ENCODE measurements at places on chromosomes 6 and 20. TPM values are rescaled to one million over a fixed set of nuclear protein-coding genes. Genes with fewer than 3 reads are reported as not detected.
A peak's percentile ranks its signal among the peaks of the same experiment; 100 is the strongest.

- no peak for DNase-seq
These were observed 7.3 kb upstream of the TGM2 start for GRCh38 chr20:38172408-38172807.

GRCh38 chr6:72966628-72967280, 258.5 kb downstream of the KHDC1L start:
- DNase-seq: no peak

GRCh38 chr6:144298194-144298593, 13.1 kb downstream of the UTRN start:
- no peak for DNase-seq

GRCh38 chr6:69719602-69720193, 77.1 kb downstream of the LMBRD1 start:
- DNase-seq: peak; percentile 43

GRCh38 chr20:50967586-50967985, 9.0 kb downstream of the MOCS3 start:
- no peak for DNase-seq

GRCh38 chr20:59567585-59568508, 36.5 kb upstream of the PHACTR3 start:
- DNase-seq: no peak

DNA sequence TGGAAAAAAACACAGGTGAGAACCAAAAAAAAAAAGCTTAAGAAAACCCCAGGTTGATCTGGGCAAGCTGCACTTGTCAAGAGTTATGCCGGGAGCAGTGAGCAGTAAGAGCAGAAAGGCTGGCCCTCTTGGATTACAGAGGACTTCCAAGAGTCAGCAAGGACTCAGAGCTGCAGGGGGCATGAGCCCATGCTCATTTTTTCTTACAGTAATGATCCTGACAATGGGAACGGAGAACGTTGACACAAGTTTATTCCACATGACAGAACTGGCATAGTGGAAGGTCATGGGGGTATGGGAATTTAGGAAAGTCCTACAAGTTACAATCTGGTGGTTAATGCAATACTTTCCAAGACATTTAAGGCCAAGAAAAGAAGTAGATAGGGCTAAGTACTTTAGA, 256.6 kb downstream of the GMDS start:
- DNase-seq: no peak

- DNase-seq: no peak
These were observed 47.5 kb downstream of the DSTN start for GRCh38 chr20:17617212-17617867.

GRCh38 chr6:8982668-8983067, 547.3 kb upstream of the SLC35B3 start:
- DNase-seq: no peak

- no peak for DNase-seq
These were observed 20.5 kb downstream of the TGM2 start for GRCh38 chr20:38144598-38144973.

The RNF8 gene
- 17.5 TPM for total RNA-seq

The GLYATL3 gene
- total RNA-seq: not detected

The GLP1R gene
- not detected for total RNA-seq

The IL20RA gene
- total RNA-seq: not detected

Data from HFFc6 (cell line).